K562 (cell line): ENCODE measurements at places on chromosomes 7 and 10.

GRCh38 chr10:100518761-100519241 is 860 bp downstream of the SEC31B start:
- H3K4me3 ChIP-seq: no peak overlapping the region
- H3K27me3 ChIP-seq: no peaks in the 10 kb centered on the region
- DNase-seq: peak; percentile 43
- H3K36me3 ChIP-seq: peaks cover 8% of the 10 kb centered on the region; the same call in 2 of the 3 replicates
- H3K27ac ChIP-seq: no peak overlapping the region

- H3K4me3 ChIP-seq: no peak overlapping the region
- no peaks in the 10 kb centered on the region for H3K4me1 ChIP-seq
- H3K27ac ChIP-seq: no peak overlapping the region
- no peaks in the 10 kb centered on the region for H3K36me3 ChIP-seq
- no peak for DNase-seq
These were observed 189.6 kb downstream of the TMEM178B start for GRCh38 chr7:141263508-141263907.

GRCh38 chr10:63653747-63654146 is 132.5 kb downstream of the REEP3 start:
- peaks cover 11% of the 10 kb centered on the region for H3K27me3 ChIP-seq
- H3K4me3 ChIP-seq: no peak overlapping the region
- no peaks in the 10 kb centered on the region for H3K36me3 ChIP-seq
- DNase-seq: no peak
- H3K27ac ChIP-seq: no peak overlapping the region
- H3K4me1 ChIP-seq: no peaks in the 10 kb centered on the region

DNA sequence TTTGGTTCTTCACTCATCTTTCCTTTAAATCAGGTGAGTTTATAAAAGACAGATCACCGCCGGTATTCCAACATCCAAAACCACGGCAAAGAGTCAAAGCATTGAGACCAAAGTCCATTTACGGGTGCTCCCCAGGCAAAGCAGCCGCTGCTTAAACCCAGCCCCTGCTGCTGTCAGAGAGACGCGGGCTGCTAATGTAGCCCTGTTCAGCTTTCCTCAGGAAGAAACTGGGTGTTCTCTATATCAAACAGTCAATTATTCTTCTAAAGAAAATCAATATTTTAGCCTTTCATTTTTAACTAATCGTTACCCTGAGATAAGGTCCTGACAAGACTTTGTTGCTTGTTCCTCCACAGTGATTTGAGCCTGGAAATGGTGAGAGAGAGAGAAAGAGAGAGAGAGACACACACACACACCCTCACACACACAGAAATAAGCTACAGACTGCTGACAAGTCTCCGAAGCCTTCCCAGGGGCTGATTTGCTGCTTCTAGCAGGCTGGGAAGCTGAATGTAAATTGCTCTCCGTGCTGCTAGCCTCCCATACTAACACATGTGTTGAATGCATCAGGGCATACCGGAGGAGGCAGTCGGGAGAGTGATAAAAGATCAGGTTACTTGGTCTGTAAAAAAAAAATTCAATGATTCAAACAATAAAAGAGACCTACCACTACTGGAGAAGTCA is 183.0 kb upstream of the ANK3 start:
- no peaks in the 10 kb centered on the region for H3K4me1 ChIP-seq
- no peaks in the 10 kb centered on the region for H3K27me3 ChIP-seq
- no peak overlapping the region for H3K4me3 ChIP-seq
- no peaks in the 10 kb centered on the region for H3K36me3 ChIP-seq

DNA sequence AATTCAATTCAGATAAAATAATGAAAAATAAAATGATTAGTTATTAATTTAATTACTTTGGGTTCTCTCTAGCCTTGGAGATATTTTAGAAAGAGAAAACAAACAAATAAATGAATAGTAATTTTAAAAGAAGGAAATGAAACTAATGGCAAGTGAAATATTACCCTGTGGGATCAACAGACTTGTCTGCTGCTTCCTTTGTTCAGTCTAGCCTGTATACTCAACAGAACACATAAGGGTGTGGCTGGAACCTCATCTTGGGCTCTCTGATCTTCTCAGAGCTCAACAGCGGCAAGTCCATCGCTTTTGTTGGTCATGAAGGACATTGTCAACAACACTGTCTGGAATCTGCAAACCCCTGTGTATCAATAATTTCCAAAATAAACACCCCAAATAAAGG is 904.9 kb downstream of the IPMK start:
- no peak for DNase-seq
- H3K4me1 ChIP-seq: no peaks in the 10 kb centered on the region
- no peak overlapping the region for H3K27ac ChIP-seq
- no peaks in the 10 kb centered on the region for H3K36me3 ChIP-seq
- H3K27me3 ChIP-seq: no peaks in the 10 kb centered on the region

DNA sequence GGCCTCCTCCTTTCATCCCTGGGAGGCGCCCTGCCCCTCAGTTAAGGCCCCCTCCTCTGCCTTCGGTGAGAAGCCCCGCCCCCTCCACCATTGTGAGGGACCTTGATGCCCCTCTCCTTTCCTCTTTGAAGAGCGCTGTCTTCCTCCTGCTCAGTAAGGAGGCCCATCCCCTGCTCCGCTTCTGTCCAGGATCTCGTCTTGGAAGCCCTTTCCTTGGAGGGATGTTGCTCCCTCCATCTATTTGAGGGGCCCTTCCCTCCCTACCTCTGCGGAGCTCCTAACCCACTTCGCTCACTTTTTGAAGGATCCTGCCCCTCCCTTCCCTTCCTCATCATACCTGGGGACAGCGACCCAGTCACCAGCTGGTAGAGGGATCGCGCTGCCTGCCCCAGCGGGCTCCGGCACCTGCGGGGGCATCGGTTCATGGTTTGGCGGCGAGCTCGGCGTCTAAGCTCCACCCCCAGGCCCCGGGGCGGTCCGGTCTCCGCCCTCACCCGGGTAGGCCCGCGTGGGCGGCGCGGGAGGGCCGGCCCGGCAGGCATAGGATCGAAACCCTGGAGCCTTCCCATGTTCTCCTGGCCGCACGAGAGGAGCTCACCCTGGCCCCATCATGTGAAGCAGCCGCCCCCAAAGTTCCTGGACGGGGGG is 4.1 kb downstream of the KCNIP2 start:
- peak overlapping the region; percentile 11; the same call in 1 of the 2 replicates for H3K4me3 ChIP-seq
- H3K4me1 ChIP-seq: peaks cover 23% of the 10 kb centered on the region
- peaks cover 4% of the 10 kb centered on the region; the same call in 1 of the 3 replicates for H3K36me3 ChIP-seq
- H3K27me3 ChIP-seq: no peaks in the 10 kb centered on the region
- H3K27ac ChIP-seq: no peak overlapping the region

DNA sequence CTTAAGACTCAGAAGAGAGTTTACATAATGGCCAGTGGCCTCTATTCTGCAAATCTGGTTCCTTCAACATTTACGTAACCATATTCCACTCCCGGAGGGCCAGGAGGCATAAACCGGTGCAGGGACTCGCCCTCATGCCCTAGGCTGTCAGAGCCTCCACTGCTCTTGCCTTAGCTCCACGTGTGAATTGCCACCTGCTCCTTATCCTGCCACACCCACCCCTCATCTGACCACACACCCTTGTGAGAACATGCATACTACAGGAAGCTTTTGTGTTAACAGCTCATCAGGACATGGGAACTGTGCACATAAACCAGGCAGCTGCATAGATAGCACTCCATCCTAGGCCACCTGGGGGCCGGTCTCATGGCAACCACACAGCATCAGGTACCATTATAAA is 146.7 kb upstream of the PFKP start:
- DNase-seq: no peak
- no peaks in the 10 kb centered on the region for H3K36me3 ChIP-seq
- H3K4me3 ChIP-seq: no peak overlapping the region
- no peaks in the 10 kb centered on the region for H3K4me1 ChIP-seq
- no peak overlapping the region for H3K27ac ChIP-seq

GRCh38 chr7:121020249-121020988 is 31.9 kb downstream of the CPED1 start:
- peaks cover 97% of the 10 kb centered on the region for H3K36me3 ChIP-seq
- H3K4me1 ChIP-seq: no peaks in the 10 kb centered on the region
- H3K27me3 ChIP-seq: no peaks in the 10 kb centered on the region

DNA sequence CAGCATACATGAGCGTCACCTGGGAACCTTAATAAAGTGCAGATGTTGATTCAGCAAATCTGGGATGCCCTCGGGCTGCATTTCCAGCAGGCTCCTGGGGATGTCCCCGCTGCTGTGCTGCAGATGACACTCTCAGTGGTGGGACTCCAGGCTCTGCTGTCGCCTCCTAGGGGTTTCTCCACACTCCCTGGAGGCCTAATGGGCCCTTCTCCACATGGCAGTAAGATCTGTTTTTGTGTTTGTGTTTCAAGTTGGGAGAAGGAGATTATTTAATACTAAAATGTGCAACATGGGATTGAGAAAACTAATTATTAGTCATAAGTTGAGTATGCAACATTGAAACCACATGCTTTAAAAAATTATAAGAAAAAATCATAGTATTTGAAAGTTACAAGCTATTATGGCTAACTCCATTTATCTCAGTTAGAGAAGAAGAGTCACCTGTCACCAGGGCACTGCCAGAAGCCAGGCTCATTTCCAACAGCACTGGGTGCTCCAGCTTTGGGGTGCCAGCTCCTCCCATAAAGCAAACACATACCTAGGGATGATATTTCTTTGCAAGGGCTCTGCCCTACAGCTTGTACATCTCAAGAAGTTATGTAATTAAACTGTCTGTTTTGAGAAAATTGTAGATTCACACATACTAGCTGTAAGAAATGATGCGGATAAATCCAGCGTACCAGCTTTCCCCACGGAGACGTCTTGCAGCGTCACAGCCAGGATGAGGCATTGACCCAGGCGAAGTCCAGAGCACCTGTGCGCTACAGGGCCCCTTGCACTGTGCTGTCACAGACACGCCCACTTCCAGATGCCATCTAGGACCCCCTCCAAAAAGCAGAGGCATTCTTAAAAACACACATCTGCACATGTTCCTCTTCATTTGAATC is 106.4 kb downstream of the EGFR start:
- H3K27ac ChIP-seq: no peak overlapping the region
- peaks cover 2% of the 10 kb centered on the region; the same call in 1 of the 2 replicates for H3K4me1 ChIP-seq
- no peaks in the 10 kb centered on the region for H3K27me3 ChIP-seq
- no peaks in the 10 kb centered on the region for H3K36me3 ChIP-seq
- no peak overlapping the region for H3K4me3 ChIP-seq

- no peak overlapping the region for H3K4me3 ChIP-seq
- no peaks in the 10 kb centered on the region for H3K36me3 ChIP-seq
- no peak overlapping the region for H3K27ac ChIP-seq
- peaks cover 6% of the 10 kb centered on the region; the same call in 1 of the 3 replicates for H3K4me1 ChIP-seq
- H3K27me3 ChIP-seq: no peaks in the 10 kb centered on the region
These were observed 86.5 kb upstream of the KLF6 start for GRCh38 chr10:3871424-3871996.
